NB4 (cell line): ENCODE measurements at places on chromosomes 13 and 19.

- no peak for DNase-seq
These were observed 92.3 kb downstream of the RFC3 start for GRCh38 chr13:33910255-33910654.

DNA sequence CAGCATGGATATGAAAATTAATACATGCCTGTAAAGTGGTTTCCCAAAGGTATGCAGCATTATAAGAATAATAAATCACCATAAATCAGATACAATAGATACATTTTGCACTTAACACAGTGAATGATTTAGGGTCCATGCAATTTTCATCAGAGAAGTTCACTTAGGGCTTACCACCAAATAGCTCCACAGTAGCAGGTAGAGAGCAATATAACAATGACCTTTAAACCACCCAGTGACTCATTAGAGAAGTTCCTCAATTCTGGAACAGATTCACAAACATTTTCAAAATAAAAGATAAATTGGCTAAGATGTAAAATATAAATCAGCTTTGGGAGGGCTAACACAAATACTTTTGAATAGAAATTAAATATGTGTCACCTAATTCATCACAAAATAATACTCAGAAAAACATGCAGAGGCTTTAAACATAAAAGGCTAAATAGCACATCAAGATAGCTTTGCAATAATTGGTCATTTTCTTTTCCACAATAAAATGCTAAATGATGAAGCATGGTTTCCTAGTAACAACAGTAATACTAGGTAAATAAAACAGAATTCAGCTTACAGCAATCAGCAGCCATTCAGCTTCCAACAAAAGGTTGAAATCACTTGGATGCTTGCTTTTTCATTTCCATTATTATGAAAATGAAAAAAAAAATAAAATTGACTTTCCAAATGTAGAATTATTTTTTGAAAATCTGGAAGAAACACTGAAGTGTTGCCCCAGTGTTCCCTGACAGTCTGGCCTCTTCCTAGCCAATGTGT lies 84.3 kb upstream of the NBEA start:
- no peak for DNase-seq

DNA sequence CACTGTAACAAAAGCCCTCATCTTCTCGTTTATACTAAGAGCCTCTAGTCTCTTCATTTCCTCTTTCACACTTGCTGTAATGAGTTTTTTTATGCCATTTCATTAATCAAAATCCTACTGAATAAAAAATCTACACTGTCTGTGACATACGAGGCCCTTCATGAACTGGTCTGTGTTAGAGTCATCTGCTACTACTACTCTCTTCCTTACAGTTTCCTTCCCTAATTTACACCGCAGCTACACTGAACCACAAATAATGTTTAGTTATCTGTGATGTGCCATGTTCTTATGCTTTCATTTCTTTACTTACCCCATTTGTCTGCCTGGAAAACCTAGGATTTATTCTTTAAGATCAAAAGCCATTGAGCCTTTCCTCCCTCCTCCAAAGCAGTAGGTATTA lies 16.0 kb downstream of the UFM1 start:
- DNase-seq: no peak

DNA sequence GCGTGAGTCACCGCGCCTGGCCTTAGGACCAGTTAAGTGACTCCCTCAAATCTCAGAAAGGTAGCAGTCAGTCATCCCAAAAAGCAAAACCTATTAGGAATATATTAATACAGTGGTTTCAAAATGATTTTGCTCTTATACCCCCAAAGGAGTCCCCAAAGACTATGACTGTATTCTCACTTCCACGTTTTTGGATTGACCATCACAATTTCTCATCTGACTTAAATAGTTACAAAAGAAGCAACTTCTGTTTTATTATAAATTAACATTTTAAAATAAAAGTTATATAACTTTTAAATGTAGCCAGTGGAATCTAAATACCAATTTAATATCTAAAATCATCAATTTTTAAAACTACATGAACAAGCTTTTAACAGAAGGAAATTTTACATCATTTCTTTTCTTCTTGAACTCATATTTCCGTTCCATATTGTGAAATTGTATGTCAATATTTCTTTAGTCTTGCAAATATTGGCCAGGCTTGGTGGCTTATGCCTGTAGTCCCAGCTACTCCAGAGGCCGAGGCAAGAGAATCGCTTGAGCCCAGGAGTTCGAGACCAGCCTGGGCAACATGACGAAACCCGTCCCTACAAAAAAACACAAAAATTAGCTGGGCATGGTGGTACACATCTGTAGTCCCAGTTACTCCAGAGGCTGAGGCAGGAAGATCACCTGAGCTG lies 1.5 kb upstream of the SPART start:
- DNase-seq: peak; percentile 25

DNA sequence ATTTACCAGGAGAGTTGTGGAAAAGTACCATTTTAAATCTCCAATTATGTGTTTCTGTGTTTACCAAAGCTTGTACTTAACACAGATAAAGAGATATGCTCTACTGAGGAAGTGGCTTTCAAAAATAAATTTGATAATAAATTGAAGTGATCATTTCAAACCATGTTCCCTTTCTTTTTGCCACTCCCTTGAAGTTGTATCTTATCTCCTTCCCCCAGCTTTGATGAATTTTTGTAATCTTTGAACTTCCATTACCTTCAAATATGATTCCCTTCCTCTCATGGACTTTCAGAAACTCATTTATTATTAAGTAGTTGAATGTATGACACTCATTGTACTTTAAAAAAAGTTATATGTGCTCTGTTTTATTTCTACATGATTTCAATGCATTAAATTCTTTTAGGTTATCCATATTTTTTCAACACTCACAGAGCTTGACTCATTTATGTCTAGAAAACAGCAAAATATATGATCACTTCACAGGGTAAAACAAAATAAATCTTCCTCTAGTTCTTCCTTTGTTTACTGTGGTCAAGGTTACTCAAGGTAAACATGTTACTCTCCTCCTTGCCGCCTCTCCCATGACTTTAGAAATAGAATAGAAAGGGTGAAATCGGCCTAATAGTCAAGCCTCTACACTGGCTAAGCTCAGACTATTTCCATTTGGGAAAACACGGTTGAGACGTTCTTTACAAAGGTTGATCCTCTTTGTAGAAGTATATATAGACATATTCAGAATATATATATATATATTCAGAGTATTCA lies 251.2 kb upstream of the SPRY2 start:
- DNase-seq: no peak
